ENCODE measurements at places on chromosomes 3 and 15.

DNA sequence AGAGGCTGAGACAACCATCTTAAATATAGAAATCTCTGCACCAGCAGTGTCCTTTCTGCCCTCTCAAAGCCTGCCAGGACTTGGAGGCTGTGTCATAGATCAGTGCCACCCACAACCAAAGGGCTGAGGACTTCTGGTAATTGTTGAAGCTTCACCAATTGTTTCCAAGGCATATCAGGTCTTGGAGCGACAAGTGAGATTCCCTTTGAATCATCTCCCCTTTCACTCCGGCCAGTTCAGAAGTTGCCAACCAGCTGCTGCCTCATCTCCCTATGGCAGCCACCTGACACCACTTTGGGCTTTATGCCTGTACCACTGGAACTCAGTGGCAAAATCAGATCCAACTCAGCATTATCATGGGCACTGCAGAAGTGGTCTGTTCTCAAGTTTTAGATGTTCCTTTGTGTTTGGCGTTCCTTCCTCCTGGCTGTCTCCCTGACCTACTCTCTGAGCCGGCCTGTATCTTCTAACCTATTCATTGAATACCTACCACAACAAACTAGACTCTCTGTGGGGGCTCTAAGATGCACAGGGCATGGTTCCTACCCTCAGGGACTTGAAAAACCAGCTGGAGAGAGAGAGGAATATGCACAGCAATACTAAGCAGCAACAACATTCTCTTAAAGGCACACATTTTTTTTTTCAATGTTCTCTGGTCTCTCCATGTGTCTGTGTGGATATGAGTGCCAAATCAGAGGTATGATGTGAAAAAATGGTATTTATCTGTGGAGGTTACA, 90.8 kb upstream of the PFN2 start:
- DNase-seq: no peak

DNA sequence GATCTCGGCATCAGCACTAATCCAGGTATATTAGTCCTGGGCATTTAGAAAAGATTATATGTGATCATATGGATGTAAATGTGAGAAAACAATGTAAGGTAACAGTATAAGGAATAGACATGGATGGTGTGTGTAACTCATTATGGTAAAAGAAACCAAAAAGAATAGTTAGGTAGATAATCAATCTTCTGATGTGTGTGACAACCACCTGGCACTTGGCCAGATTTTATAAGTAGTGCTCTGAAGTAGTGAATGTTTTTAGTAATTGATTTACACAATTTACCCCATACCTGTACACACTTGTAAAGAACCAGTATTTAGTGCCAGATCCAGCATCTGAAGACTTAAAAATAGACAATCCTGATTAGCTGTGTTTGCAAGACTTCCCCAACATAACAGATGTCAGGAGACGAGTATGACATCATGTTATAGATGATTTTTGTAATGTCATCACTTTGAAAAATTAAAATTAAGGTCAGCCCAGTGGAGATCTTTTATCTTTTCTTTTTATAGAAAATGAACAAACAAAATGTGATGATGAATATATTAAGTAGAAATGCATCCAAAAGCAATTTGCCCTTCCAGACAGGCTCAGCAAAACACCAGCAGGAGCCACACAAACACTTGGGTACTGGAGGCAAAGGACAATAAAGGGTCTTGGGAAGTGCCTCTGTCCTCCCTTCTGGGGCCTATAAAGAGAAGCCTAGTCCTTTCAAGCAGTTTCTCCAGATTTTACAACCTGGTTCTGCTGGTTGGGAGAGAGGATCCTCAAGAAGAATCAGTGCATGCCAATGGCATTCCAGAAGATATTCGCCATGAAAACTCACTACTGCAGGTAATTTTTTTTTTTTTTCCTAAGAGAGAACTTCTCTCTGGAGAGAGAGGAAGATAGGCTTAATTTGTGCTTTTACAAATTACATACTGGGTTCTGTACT, 140.7 kb downstream of the MECOM start:
- no peak for DNase-seq

DNA sequence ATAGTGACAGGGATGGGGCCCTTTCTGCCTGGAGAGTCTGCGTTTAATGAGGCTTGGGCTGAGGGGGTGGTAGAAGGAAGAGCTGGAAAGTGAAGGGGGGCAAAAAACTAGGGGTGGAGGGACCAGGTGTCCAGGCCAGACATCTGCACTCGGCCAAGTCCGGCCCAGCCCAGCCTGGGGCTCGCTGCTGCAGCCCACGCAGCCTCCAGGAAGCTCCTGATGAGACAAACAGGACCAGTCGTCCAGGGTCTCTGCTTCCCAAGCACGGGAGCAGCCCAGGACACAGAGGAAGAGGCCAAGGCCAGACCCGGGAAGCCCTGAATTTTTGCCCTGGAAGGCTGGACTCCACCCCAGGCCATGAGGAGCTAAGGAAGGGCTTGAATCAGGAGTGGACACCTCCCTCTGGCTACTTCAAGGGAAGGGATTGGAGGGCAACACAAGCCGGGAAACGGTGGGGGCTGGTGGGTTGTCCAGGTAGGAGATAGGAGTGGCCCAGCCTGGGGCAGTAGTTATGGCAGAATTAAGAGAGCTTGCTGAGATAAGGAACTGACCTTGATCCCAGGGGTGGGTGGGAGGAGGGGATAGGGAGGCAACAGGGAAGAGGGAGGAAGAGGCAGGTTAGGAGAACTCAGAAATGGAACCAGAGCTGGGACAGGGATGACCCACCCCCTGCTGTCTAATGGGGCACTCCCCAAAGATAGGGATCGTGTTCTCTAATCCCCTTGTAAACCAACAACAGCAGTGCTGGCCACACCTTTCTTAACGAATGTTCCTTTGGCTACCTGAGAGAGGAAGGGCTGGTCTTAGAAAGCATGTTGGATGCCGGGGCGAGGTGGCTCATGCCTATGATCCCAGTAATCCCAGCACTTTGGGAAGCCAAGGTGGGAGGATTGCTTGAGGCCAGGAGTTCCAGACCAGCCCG, 89.5 kb downstream of the ANP32A start:
- no peak for DNase-seq

DNA sequence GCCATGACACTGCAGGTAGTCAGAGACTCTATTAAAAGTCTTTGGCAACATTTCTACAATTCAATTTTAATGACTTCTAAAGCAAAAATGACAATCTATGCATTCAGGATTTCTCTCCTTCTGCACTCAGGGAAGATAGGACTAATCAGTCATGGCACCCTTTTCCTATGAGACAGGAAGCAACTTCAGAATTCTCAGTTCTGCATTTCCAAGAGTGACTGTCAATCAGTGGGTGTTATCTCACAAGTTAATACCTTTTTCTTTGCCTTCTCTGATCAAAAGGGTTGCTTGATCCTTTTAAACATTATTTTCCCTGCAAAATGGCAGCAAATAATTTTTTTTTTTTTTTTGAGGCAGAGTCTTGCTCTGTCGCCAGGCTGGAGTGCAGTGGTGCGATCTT, 7.8 kb upstream of the ICE2 start:
- no peak for DNase-seq

DNA sequence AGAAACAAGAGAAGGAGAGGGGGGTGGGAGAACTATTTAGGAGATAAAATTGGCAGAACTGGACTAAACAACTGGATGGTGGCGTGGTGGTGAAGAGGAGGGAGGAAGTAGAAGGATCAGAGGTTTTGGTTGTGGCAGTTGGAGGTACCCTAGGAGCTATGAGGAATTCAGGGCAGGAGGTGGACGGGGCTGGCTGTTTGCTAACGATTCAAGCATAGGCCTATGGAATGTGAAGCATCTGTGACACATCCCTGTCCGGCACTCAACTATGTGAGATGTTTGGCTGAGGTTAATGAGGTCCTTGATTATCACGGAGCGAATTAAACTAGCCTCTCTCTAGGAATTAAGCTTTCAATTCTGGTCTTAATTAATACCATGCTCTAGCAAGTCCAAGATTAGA, 13.5 kb downstream of the TARS3 start:
- DNase-seq: no peak

GRCh38 chr3:195697582-195698324, 23.0 kb upstream of the MUC20 start:
- DNase-seq: no peak

Data from GM12891 (cell line).